ENCODE measurements at places on chromosomes 4 and X. TPM values are rescaled to one million over a fixed set of nuclear protein-coding genes. Genes with fewer than 3 reads are reported as not detected.
A peak's percentile ranks its signal among the peaks of the same experiment; 100 is the strongest.

GRCh38 chr4:107442538-107443111 is 277.4 kb downstream of the PAPSS1 start:
- no peaks in the 10 kb centered on the region for H3K27me3 ChIP-seq
- H3K36me3 ChIP-seq, result no peaks in the 10 kb centered on the region
- no peak overlapping the region for H3K4me3 ChIP-seq
- H3K27ac ChIP-seq, result no peak overlapping the region

DNA sequence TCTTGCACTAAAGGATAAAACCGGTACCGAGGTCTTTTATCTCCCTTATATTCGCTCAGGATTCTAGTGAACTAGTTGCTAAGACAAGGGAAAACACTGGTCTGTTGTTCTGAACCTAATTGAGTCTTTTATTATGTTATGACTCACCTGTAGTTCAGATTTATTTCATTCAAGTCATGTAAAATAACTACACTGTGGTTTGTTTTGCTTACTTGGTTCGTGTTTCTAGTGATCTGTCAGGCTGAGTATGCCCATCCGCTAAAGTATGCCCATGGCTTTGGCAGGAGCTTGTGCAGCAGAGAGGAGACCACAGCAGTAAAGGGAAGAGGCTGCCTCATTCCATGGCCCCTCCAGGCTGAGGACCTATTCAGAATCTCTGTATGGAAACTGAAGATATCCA is 126.1 kb downstream of the AFF1 start:
- H3K4me1 ChIP-seq, result peaks cover 30% of the 10 kb centered on the region
- H3K36me3 ChIP-seq, result no peaks in the 10 kb centered on the region
- H3K4me3 ChIP-seq, result no peak overlapping the region
- no peak overlapping the region for H3K27ac ChIP-seq
- peak; percentile 25 for DNase-seq
- H3K27me3 ChIP-seq, result no peaks in the 10 kb centered on the region

DNA sequence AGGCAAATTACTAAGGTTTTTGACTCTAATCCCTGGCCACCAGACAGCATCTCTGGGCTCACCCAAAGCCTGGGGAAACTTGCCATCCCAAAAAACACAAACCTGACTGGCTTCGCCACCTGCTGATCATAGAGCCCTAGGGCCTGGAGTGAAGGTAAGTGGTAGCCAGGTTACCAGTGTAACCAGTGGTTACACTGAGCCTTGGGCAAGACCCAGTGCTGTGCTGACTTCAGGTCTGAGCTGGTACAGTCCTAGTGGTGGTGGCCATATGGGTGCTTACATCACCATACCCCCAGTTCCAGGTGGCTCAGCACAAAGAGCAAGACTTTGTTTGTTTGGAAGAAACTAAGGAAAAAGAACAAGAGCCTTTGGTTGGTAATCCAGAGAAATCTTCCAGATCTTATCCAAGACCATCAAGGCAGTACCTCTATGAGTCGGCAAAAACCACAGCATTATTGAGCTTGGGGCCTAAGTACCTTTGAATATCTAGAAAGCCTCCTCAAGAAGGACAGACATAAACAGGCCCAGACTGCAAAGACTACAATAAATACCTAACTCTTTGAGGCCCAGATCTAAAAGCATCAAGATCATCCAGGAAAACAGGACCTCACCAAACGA is 13.7 kb downstream of the MED14 start:
- no peak for DNase-seq
- H3K4me1 ChIP-seq, result no peaks in the 10 kb centered on the region
- no peaks in the 10 kb centered on the region for H3K27me3 ChIP-seq

DNA sequence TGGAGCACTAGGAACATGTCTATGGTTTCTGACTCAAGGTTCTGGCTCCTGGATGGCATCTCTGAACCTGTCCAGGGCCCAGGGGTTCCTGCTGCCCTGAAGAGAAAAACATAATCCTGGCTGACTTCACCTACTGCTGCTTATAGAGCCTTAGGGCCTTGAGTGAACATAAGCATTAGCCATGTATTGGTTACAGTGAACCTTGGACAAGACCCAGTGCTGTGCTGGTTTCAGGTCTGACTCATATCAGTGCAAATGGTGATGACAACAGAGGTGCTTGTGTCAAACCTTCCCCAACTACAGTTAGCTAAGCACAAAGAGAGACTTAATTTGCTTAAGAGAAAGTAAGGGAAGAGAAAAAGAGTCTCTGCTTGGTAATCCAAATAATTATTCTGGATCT is 1047.2 kb downstream of the GLUD2 start:
- H3K27me3 ChIP-seq, result no peaks in the 10 kb centered on the region
- H3K4me3 ChIP-seq, result no peak overlapping the region
- DNase-seq, result no peak
- H3K4me1 ChIP-seq, result no peaks in the 10 kb centered on the region
- H3K27ac ChIP-seq, result no peak overlapping the region

TLR10 gene
- total RNA-seq, result not detected

GRCh38 chr4:16334601-16335000 is 108.3 kb upstream of the TAPT1 start:
- peaks cover 12% of the 10 kb centered on the region for H3K27me3 ChIP-seq
- H3K27ac ChIP-seq, result no peak overlapping the region
- H3K4me3 ChIP-seq, result no peak overlapping the region
- no peak for DNase-seq
- H3K4me1 ChIP-seq, result no peaks in the 10 kb centered on the region
- H3K36me3 ChIP-seq, result no peaks in the 10 kb centered on the region

- H3K27me3 ChIP-seq, result no peaks in the 10 kb centered on the region
- no peak overlapping the region for H3K27ac ChIP-seq
- H3K4me1 ChIP-seq, result no peaks in the 10 kb centered on the region
- no peaks in the 10 kb centered on the region for H3K36me3 ChIP-seq
- no peak for DNase-seq
Measured at GRCh38 chr4:45036677-45037076, 310.3 kb upstream of the GNPDA2 start.

FAAH2 gene
- 10.3 TPM for total RNA-seq

RAB39B gene
- 0.44 TPM for total RNA-seq

DNA sequence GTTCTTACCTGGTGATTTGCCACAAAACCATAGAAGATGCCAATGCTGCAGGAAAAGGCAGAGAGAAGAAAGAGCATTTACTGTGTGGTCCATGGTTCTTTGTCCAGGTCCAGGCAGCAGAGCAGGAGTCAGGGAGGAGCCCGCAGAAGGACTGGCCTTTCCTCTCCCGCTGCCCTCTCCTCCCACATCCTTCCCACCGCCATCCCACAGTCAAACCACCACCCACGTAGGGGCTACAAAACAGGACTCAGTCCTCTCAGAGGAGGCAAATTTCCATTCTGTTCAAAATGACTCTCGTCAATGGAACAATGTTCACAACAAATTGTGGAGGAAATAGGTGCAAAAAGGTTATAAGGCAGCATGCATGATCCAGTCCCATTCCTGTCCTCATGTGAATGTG is 58.6 kb downstream of the PROM1 start:
- peaks cover 25% of the 10 kb centered on the region for H3K4me1 ChIP-seq
- H3K27me3 ChIP-seq, result no peaks in the 10 kb centered on the region
- no peak for DNase-seq
- no peak overlapping the region for H3K4me3 ChIP-seq
- H3K27ac ChIP-seq, result no peak overlapping the region

GRCh38 chr4:144649646-144650045 is 3.7 kb downstream of the HHIP start:
- H3K27me3 ChIP-seq, result no peaks in the 10 kb centered on the region
- H3K27ac ChIP-seq, result no peak overlapping the region
- H3K36me3 ChIP-seq, result peaks cover 14% of the 10 kb centered on the region
- peaks cover 20% of the 10 kb centered on the region for H3K4me1 ChIP-seq
- DNase-seq, result no peak

GRCh38 chr4:48649505-48649904 is 130.6 kb downstream of the FRYL start:
- no peaks in the 10 kb centered on the region for H3K27me3 ChIP-seq
- H3K4me3 ChIP-seq, result no peak overlapping the region

DNA sequence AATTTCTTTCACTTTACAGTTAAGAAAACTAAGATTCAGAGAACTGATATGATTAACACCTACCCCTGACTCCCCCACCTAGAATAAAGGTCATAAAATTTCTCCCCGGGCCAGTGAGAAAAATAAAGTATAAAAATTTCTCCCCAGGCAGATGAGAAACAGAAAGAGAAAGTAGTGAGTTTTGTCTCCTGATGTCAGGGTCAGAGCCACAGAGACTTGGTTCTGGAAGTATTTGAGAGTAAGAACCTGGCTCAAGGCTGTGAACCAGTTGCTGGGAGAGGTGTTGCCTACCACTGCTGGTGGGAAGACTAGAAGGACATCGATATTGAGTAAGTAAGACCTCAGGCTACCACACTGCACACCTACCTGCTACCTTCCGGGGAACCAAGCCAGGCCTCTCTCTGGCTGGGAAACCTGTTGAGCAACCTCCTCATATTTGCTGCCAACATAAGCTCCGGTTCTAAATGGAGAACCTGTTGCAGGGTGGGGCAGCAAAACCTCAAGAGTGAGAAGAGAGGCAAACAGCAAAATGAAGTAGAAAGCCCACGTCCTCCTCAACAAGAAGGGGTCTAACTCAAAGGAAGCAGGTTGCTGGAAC is 104.2 kb upstream of the PUDP start:
- no peaks in the 10 kb centered on the region for H3K27me3 ChIP-seq
- H3K4me1 ChIP-seq, result peaks cover 7% of the 10 kb centered on the region
- no peaks in the 10 kb centered on the region for H3K36me3 ChIP-seq
- H3K27ac ChIP-seq, result peak overlapping the region; percentile 70
- DNase-seq, result peak; percentile 61

- no peak for DNase-seq
- H3K4me3 ChIP-seq, result no peak overlapping the region
- no peaks in the 10 kb centered on the region for H3K4me1 ChIP-seq
- no peak overlapping the region for H3K27ac ChIP-seq
Measured at GRCh38 chr4:181213551-181213950, 1029.7 kb upstream of the TENM3 start.

DNA sequence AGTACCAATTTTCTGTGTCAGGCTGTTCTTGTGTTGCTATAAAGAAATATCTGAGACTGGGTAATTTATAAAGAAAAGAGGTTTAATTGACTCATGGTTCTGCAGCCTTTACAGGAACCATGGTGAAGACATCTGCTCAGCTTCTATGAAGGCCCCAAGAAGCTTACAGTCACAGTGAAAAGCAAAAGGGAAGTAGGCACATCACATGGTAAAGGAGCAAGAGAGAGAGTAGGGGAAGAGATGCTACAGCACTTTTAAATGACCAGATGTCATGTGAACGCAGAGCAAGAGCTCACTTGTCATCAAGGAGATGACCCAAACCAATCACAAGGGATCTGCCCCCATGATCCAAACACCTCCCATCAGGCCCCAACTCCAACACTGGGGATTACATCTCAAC is 174.3 kb downstream of the ATP10D start:
- H3K4me3 ChIP-seq, result no peak overlapping the region
- H3K4me1 ChIP-seq, result no peaks in the 10 kb centered on the region
- no peak for DNase-seq
- no peak overlapping the region for H3K27ac ChIP-seq
- peaks cover 30% of the 10 kb centered on the region for H3K27me3 ChIP-seq

CACNA1F gene
- total RNA-seq, result not detected

ASMT gene
- total RNA-seq, result not detected

CPZ gene
- total RNA-seq, result not detected

GRCh38 chrX:129230850-129231512 is 292.3 kb downstream of the SMARCA1 start:
- no peak overlapping the region for H3K27ac ChIP-seq
- H3K4me1 ChIP-seq, result peaks cover 8% of the 10 kb centered on the region
- no peaks in the 10 kb centered on the region for H3K27me3 ChIP-seq

CTAG2 gene
- not detected for total RNA-seq

DNA sequence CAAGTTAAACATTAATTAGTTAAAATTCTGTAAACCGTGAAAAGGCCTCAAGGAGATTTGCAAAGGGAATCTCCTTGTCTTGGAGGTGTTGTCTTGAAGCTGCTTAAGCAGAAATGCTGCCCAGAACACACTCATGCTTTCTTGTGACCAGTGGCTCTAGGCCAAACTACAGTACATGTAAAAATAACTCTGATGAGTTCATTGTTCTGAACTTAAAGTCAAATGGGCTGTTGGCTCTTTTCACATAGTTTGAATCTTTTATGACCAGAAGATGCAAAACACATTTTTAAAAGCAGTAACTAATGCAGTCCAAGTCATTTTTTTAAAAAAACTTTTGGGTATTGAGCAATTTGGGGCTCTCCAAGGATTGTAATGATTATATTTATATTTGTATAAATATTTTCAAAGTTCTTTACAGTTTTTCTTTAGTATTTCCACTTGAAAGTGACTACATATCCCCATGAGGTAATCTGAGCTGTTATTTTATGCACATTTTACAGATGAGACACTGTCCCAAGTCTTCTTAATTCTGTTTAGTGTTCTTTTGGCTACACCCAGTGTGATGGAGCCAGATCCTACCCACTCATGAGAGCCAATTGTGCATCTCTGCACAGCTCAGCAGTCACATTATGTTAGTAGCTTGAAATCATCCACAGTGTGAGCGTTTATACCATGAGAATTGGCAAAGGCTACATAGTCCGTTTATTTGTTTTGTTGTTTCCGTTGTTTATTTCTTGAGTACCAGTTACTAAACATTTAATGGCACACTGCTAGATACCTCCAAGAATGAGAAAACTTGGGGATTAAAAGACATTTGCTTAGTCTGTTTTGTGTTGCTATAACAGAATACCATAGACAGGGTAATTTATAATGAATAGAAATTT is 112.8 kb upstream of the ATXN3L start:
- H3K4me1 ChIP-seq, result peaks cover 20% of the 10 kb centered on the region
- H3K4me3 ChIP-seq, result no peak overlapping the region
- H3K27me3 ChIP-seq, result no peaks in the 10 kb centered on the region
- no peak for DNase-seq
- H3K27ac ChIP-seq, result no peak overlapping the region
- H3K36me3 ChIP-seq, result no peaks in the 10 kb centered on the region

NPY5R gene
- total RNA-seq, result 1.2 TPM

- no peaks in the 10 kb centered on the region for H3K36me3 ChIP-seq
- no peak overlapping the region for H3K4me3 ChIP-seq
- no peak for DNase-seq
- H3K27ac ChIP-seq, result no peak overlapping the region
- H3K4me1 ChIP-seq, result peaks cover 12% of the 10 kb centered on the region
Measured at GRCh38 chr4:76272582-76272981, 21.1 kb downstream of the FAM47E start.

DNA sequence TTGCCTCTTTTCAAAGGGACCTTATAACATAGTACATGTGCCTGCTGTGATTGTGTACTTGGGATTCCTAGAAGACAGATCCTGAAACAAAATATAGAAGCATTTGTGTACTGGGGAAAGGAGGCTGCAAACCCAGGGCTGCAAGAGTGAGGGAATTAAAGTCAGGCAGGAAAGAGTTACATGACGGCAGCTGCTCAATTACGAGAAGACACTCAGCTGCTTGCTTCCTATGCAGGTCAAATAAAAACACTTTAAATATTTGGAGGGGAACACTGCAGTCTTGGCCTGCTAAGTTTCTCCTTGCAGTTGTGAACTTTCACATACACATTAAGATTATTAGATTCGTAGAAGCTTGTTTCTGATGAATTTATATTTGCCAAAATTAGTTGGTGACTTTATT is 191.9 kb upstream of the CXCL13 start:
- no peaks in the 10 kb centered on the region for H3K36me3 ChIP-seq
- H3K27me3 ChIP-seq, result peaks cover 63% of the 10 kb centered on the region
- no peak overlapping the region for H3K27ac ChIP-seq
- H3K4me3 ChIP-seq, result no peak overlapping the region
